CD4-positive, alpha-beta T cell treated with Interleukin-10 for 1 hour (primary cell): ENCODE measurements at places on chromosomes 3 and 15.

DNA sequence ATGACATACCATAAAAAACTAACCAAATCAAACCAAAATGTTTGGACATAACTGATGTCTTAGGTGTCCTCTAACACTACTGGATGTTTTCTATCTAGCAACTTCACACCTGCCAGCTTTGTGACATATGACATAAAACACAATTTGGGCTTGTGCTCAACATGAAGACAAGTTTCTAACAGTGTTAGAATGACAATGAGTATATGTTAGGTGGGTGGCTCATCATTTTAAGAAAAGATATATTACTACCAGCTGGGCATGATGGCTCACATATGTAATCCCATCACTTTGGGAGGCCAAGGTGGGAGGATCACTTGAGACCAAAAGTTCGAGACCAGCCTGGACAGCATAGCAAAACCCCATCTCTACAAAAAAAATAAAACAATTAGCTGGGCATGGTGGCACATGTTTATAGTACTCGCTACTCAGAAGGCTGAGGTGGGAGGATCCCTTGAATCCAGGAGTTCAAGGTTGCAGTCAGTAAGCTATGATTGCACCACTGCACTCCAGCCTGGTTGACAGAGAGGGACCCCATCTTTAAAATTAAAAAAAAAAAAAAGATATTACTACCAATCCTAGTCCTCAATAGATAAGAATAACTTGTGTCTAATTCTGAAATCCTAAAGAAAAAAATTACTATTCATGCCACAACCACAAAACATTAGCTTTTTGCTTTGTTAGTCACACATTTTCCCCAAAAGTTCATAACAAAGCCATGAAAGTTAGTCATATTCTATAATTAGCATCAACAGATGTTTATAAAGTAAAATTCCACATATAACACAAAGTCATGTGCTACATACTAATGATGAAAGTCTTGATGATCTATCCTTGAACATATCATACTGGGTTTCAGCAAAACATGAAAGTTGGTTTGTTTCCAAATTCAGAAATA, 59.9 kb downstream of the LRRFIP2 start:
- DNase-seq = no peak

GRCh38 chr3:195811756-195812155, at the start of gene MUC4:
Gene MUC4 (minus strand): TSS chr3:195811929. CDS start chr3:195811817, 112 bp downstream.
- no peak for DNase-seq

GRCh38 chr15:80384432-80384831, 19.8 kb upstream of the ARNT2 start:
- no peak for DNase-seq

- DNase-seq = no peak
These were observed 1.2 kb downstream of the COX17 start for GRCh38 chr3:119676020-119676419.

- DNase-seq = no peak
These were observed 41.2 kb downstream of the CDCP1 start for GRCh38 chr3:45104715-45105711.

GRCh38 chr15:63023351-63023945, 19.1 kb upstream of the TPM1 start:
- DNase-seq = no peak

GRCh38 chr15:85331655-85332285, 48.6 kb upstream of the AKAP13 start:
- no peak for DNase-seq

DNA sequence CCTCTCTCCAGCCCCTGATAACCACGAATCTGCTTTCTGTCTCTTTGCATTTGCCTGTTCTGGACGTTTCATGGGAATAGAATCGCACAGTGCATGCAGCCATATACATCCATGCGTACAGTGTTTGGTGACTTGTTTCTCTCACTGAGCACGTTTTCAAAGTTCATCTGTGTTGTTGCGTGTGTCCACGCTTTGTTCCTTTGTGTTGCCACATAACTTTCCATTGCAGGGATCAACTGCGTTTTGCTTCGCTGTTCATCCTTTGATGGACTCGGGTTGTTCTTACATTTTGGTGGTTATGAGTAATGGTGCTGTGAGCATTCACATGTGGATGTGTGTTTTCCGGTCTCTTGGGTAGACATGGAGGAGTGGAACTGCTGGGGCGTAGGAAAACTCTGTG, 56.4 kb upstream of the TAMM41 start:
- DNase-seq = no peak

DNA sequence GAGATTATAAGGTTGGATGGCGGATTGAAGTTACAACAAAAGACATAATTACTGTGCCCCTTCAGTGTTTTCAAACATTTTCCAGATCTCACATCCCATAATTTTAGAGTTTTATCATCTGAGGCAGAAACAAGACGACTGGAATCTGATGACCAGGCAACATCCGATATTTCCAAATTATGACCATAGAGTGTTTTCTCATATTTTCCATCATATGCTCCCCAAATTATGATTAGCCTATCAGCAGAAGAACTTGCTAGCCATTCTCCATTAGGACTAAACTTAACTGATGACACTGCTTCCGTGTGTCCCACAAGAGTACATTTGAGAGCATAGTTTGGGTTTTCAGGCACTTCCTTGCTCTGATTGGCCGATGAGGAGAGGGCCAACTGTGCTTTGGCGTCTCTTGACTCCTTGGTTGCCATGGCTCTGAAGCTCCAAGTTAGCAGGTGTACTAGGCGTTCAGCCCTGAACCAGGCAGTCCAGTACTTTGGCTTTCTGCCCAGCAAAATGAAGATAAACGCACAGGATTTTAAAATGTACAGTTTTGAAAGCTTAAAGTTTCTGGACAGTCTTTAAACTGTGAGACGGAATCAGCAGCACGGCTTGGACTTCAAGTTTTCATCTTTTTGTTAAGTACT, 638 bp downstream of the WDR5B start:
- peak; percentile 72 for DNase-seq

DNA sequence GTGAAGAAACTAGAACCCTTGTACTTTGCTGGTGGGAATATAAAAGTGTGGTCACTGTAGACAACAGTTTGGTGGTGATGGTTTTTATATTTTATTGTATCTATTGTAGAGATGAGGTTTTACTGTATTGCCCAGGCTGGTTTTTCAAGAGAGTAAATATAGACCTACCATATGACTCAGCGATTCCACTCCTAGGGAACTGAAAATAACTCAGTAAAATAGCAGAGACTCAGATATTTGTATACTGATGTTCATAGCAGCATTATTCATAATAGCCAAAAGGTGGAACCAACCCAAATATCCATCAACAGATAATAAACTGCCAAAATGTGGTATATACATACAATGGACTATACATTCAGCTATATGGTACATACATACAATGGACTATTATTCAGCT, 68.8 kb upstream of the IL12A start:
- DNase-seq = no peak

DNA sequence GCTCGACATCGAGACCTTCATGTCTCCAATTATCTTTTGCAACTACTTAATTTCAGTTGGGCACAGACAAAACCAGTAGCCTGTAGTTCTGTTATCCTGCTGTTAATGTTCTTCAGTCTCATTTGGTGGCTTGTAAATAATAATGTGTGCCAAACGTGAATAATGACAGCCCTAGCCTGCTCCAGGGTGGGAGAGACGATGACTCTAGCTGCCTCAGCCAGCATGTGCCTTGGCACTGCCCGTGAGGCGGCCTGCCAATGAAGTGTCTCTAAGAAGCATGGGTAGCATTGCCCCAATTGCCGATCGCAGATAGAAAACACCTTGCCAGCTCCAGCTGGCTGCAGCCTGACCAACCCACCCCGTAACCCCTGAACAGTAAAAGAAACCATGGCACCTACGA, 58.8 kb downstream of the ASB7 start:
- no peak for DNase-seq

DNA sequence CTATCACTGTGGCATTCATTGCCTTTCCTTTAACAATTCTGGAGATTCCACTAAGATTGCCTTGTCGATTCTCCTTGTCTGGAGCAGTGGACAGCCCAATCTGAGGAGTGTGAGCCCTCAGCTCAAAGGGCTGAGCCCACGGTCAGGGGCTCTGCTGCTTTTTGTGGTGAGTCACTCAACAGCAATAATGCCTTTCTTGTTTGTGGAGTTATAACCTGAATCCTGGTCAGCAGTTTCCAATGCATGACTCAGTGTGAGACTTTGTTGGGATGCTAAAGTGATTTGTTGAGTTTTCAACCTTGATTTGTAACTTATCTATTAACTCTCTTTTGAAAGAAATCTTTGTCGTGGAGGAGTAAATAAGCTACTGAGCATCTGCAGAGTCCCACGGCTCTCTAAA, 183.5 kb downstream of the TJP1 start:
- DNase-seq = no peak

GRCh38 chr3:190485830-190486532, 27.9 kb upstream of the IL1RAP start:
- DNase-seq = no peak

GRCh38 chr3:161082063-161082462, 23.1 kb downstream of the B3GALNT1 start:
- no peak for DNase-seq

DNA sequence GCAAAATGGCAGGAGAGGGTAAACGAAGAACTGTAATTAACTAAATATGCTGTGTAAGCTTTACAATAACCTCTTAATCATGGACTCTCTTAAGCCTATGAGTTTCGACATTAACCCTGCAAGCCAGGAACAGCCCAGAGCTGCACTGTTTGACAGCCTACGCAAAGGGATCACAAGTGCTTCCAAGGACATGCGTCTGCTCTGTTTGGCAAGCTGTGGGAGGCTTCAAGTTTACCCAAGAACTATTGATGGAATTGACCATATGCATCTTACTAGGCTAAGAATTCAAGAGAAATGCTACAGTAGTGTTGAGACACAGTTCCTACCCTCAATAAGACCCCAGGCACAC, 66.0 kb downstream of the PDZRN3 start:
- no peak for DNase-seq

DNA sequence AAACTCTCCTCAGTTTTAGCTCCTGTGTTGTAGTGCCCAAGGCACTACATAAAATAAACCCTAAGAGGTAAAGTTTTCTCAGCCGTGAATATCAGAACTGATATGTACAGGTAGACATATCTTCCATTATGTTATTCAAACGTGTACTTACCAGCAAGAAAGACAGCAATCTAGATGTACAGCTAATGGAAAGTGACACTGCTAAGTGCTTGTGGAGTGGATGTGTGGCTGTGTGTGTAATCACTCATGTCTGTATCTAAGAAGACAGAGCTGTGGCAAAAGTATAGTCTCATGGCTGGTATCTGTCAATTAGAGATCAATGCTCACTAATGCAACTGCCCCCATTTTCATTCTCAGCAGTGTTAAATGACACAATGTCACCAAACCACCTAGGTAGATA, 101.3 kb downstream of the FMN1 start:
- DNase-seq = no peak

GRCh38 chr3:172136330-172136729, 97.0 kb downstream of the FNDC3B start:
- DNase-seq = no peak

DNA sequence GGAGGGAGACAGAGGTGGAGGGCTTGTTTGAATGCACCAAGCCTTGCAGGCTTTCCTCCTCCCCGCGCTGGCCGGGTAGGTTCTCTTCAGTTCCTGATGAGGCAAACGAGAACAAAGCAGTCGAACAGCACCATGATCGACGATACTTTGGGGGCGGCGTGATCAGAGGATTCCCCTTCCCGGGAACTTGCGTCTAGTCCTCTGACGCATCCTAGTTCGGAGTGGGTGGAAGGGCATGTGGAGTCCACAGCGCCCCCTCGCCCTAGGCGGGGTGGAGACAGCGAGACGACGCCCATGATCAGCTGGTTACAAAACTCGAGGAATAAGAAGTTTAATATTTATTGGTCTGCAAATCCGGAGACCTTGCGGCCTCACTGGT, 452 bp upstream of the SV2B start:
- peak; percentile 3 for DNase-seq

DNA sequence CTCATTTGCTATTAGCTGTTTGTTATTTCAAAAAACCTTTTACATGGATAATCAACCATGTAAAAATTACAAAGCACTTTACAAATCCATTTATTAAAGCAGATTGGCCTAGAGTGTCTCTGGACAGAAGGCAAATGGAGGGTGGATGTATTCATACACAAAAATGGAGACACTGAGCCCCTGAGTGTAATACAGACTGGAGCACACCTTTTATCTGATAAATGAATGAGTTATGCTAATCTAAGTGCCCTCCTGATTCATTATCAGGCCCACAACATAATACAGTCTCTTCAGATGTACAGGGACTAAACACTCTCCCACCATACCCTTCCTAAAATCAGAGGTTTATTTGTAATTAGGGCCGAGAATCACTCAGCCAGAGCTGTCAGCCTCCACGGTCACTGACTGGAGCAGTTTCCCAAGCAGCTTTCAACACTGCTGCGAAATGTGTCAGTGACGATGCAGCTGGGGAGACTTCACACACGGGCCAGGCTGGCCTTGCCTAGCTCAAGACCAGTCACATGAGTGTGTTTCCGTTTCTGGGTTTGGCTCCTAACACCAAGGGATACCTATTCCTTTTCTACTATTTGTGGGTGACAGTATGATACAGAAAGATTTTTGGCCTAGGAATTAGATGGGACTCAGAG, 271.8 kb downstream of the ZIC1 start:
- no peak for DNase-seq

DNA sequence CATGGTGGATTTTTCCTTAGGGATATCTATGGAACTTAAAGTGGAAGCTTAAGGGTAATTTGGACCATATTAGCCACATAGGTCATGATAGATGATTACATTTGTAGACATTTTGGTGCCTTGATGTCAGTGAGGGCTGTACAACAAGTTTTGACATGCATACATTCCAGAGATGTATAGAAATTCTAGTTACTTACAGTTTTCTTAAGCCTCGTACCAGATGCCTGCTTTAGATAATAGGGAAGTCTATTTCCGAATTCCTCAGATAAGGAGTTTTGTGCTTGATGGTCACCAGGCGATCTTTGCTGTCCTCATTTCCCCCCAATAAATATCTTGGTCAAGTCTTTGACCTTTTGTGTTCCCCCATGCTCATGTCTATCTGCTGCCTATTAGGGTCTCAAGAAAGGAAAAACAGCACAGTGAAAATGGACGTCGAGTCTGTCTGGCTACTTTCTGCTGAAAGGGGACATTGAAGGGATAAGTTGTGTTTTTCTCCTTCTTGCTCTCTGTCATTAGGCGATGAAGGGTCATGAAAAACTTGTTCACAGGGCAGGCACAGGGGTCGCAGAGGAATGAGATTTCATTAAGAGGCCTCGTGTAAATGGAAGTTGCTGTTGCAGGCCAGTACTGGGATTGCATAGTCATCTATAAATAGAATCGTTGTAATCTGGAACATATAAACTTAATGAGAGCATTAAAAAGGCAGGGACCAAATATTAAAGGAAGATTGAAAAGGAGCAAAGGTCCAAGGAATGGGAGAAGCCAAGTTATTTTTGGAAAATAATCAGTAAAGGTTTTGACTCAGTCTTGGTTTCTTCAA, 20.0 kb upstream of the SENP7 start:
- no peak for DNase-seq

- DNase-seq = no peak
These were observed 69.7 kb downstream of the WDR76 start for GRCh38 chr15:43896543-43896942.

DNA sequence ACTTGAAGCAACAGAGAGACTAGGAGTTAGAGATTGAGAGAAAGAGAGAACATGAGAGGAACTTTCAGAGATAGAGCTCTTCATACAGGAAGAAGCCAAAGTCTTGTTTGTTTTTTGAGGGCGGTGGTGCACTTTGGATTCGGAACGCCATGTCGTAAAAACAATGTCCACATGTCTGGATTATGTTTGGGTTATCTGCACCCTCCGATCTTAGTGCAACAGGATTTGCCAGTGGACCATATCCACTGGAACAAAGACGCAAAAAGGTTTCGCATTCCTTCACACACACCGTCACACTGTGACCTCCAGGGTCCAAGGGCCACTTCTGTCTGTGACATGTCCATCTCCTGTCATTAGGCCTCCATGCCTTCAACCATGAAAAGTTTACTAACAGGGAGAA, 141.8 kb upstream of the ATP11B start:
- DNase-seq = no peak
